Adipocyte (in vitro differentiated cells): ENCODE measurements at places on chromosomes 1 and 21.

DNA sequence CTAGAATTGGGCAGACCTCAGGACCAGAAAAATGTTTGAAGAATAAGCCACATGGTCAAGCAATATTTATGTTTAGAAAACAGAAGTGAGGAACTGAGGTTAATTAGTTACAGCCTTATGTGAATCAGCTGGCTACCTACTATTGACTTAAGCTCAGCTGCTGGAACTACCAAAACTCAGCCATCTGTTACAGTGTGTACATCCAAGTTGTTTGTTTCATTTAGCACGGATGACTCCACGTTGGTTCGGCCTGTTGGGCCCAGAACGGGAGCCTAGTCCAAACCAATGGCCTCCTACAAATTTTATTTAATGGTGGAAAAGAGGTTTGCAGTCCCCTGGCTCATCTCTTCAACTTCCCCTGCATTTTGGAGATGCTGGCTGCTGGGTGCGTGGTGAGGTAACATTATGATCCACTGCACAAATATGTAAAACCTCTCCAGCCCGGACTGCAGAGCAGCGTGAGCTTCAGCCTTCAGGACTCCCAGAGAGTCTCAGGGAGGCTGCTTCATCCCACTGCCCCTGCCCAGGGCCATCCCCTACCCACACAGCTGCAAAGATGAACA lies 143.4 kb downstream of the ZZZ3 start:
- DNase-seq = peak; percentile 84

DNA sequence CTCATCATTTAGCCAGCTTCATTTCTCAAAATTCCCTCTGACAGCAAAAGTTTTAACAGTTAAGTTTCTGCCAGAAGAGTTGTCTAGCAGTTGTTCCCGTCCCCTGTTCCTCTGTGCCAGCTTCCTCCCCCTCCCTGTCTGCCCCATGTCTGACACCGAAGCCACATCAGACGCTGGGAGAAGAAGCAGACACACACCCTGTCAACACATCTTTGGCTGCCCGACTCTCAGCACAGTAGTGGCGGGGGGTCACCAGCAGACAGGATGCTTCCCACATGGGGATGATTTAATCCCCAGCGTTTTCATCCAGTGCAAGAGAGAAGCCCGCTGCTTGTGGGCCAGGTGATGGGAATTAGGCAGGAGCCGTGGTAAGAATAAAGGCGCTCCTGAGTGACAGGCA lies 379.4 kb upstream of the RUNX1 start:
- DNase-seq = no peak

DNA sequence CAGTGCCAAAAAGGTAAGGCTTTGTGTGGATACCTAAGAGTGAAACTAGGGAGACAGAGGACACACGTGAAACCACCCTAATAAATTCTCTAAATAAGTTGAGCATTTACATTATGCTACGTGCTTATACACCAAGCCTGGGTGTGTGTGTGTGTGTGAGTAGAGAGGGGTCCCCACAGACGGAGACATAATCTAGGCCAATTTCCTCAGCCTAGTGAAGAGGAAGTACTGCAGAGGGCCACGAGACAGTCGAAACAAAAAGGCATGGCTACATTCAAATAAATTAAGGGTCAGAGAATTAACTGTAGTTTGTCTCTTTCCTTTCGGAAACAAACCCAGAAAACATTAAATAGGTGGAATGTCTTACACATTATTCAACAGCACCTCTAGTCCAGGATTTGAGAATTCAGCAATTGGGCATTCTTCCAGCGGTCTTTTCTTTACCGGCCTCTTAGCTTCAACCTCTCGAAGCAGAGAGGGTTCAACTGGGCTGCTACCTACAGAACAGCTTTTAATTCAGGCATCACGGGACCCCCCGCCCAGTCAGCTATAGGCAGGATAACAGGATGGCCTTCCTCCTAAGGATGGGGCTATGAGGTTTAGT lies 75.0 kb downstream of the DESI2 start:
- DNase-seq = no peak

GRCh38 chr1:54604051-54604450 lies 19.3 kb downstream of the FAM151A start:
- no peak for DNase-seq

GRCh38 chr1:174358344-174358743 lies 89.4 kb upstream of the GPR52 start:
- DNase-seq = no peak

DNA sequence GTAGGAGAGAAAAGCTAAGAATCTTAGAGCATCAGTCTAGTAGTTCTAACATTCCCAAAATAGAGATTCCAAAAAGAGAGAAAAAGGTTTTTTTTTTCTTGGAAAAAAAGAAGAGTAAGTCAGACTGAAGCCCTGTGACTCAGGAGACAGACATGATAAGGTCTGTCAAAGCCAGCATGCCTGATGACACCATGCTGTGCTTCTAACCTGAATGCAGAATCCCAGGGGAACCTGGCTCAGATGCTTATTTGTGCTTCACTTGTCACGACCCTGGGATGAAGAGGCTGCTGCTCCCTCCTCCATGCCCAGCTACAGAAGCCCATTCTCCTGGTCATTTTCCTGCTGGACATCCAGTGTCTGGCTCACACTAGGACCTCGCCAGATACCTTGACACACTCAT lies 44.3 kb downstream of the ERICH3 start:
- no peak for DNase-seq

- DNase-seq = no peak
Observed at GRCh38 chr1:167641786-167642500, 11.9 kb downstream of the RCSD1 start.

DNA sequence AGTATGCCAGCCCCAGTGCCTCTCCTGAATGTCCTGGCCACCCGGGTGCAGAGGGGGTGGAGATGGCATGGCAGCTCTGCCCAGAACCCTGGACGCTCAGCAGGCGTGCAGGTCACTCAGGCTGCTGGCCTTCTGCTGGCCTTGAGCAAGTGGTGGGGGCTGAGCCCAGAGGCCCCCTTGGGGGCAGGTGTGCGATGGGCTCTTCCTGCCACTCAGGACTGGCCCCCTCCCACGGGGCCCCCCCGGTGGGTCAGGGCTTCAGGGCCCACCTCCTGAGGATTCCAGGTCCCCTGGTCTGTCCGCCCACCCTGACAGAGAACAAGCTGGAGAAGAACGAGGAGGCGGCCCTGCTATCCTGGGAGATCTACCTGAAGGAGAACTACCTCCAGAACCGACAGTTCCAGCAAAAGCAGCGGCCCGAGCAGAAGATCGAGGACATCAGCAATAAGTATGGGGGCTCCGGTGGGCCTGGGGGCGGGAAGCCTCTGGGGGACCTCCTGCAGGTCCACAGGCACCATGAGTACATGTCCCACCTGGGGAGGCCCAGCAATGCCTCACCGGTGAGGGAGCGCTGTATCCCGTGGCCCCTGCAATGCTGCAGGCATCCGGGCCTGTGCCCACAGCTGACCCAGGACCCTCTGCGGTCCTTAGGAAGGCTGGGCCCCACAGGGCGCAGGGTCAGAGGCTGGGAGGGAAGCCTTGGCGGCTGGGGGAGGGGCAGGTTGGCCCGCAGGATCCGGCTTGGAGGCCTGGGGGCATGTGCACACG lies 37.0 kb upstream of the LRRC3 start:
- no peak for DNase-seq

GRCh38 chr1:192580351-192580962 lies 4.9 kb downstream of the RGS1 start:
- peak; percentile 63 for DNase-seq

GRCh38 chr1:23590058-23590783 lies 30.9 kb upstream of the ID3 start:
- no peak for DNase-seq

DNA sequence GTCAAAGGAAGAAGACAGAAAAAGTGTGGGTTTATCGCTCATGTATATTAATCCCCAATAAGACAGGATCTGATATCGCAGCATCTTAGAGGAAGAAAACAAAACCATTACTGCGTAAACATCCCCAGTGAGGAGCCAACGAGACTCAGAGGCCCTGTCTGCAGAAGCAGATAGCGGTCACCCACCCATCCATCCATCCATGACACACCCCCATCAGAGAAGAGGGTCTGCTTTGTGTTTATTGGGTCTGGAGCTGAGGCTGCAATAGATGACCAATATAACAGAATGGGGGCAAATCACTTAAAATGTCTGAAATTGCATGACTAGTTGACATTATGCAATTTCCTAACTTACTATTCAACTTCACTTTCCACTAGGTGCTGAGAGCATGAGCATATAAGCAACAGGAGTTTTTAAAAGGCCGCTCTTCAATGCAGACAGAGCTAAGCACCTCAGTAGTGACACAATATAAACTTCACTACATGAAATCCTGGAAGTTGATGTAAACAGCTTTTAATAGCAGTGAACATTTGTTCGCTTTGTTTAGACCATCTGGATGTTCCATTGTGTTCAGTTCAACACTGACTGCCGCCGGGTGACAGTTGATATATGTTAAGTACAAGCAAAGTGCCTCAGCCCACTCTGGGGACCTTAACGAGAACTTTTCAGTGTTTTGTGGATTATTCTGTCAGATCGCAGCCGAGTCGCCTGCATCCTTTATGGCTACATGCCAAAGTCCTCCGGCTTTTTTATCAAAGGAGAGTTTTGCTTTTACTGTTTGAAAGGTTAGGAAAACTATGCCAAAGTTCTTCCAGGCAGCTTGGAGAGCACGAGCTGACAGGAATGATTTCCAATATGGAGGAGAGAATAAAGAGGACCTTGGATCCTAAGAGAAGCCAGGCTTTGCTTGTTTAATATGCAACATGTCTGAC lies 167.5 kb downstream of the ZNF281 start:
- DNase-seq = peak; percentile 19

DNA sequence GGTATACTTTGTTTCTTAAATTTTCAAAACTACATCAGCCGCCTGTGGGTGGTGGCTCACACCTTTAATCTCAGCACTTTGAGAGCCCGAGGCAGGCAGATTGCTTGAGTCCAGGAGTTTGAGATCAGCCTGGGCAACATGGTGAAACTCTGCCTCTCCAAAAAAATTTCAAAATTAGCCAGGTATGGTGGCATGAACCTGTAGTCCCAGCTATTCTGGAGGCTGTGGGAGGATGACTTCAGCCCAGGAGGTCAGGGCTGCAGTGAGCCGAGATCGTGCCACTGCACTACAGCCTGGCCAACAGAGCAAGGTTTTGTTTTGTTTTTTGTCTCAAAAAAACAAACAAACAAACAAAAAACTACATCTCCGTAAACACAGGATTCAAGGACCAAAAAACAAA lies 3.3 kb downstream of the EYA3 start:
- no peak for DNase-seq

DNA sequence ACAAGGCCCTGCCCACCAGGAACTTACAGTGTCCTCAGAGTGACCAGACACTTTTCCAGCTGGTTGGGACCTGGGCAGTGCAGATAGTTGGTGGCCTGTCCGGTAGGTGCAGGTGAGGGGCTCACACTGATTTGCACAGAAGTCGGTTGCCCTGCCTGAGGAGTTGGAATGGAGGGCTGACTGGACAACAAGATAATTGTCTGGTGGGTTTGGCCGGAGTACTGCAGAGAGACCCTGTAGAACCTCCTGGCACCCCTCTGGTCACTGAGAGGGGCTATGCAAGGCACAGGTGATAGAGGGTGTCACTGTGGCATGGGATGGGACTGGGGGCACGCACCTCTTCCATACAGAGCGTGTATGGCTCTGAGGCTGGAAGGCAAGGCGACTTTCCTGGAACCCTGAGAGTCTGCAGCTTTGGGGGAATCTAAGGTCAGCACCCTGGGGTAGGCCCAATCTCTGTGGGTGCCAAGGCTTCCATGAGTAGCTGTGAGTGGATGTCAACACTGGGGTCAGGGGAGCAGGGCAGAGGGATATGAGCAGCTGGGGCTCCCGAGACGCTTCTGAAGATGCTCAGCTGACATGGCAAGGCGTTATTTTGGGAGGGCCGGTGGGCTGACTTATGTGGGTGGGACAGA lies 7.6 kb upstream of the PLA2G2D start:
- no peak for DNase-seq

- DNase-seq = no peak
Observed at GRCh38 chr1:12152113-12152891, 14.5 kb upstream of the TNFRSF1B start.

- DNase-seq = no peak
Observed at GRCh38 chr21:46229133-46229922, 754 bp upstream of the LSS start.

- peak; percentile 18 for DNase-seq
Observed at GRCh38 chr1:24418898-24419628, 3.5 kb downstream of the NIPAL3 start.

- DNase-seq = no peak
Observed at GRCh38 chr1:118894836-118895235, 93.3 kb downstream of the TBX15 start.

DNA sequence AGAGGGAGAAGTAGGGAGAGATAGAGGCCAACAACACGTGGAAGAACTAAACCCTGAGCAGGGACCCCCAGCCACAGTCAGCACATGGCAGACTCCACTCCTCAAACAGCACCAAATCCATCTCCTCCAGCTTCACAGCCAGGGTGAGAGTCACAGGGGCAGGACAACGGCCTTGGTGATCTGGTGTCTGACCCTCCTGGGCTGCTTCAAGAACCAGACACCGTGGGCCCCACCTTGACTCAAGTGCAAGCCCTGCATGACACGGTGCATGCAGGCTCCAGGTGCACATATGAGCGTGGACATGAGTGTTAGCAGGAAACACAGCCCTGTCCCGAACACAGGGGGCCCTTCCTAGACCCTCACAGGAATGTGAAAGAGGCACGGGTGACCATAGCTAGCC lies 21.9 kb downstream of the S100A7 start:
- DNase-seq = no peak

DNA sequence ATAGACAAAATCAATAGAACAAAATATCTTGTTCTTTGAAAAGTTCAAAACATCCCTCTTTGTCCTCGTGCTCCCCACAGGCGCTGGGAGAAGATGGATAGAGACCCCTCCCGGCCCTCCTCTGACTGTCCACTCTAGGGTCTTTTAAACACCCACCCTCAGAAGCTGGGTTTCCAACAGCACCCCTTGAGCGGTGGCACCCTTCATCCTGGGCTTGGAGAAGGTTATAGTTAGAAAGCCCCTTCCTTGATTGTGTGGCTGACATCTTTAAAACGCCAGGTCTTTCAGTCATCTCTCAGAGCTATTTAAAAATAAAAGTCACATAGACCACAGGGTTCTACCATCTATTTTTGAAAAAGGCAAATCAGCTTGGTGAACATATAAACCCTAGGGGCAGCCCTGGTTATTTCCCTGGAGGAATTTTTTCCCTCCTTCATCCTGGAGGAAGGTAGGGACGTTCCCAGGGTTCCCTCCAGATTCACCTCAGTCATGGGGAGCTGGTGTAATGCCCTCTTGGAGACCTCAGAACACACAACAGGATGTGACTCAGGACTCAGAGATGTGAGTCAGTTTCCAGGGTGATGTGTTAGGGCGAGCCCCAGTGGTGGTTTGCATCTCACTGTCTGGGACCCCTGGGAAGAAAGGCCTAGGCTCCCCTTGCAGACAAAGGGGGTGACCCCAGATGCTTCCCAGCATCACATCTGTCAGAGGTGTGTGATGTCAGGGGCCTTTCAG lies 138.5 kb downstream of the CLIC6 start:
- DNase-seq = peak; percentile 74

DNA sequence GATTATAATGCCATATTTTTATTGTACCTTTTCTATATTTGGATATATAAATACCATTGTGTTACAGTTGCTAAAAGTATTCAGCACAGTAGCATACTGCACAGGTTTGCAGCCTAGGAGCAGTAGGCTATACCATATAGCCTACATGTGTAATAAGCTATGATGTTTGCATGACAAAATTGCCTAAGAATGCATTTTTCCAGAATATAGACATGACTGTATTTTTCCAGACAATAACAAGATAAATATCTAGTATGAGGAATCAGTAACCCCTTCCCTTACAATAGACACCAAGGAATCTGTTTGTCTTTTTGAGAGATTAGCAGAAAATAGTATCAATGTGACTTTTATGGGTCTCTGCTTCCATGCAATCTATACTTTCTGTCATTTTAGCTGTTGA lies 228.6 kb downstream of the GRIK1 start:
- DNase-seq = no peak
